ENCODE measurements at places on chromosomes 2 and 18.

GRCh38 chr2:72576459-72576858, 249.4 kb downstream of the EXOC6B start:
- peak; percentile 12 for DNase-seq

DNA sequence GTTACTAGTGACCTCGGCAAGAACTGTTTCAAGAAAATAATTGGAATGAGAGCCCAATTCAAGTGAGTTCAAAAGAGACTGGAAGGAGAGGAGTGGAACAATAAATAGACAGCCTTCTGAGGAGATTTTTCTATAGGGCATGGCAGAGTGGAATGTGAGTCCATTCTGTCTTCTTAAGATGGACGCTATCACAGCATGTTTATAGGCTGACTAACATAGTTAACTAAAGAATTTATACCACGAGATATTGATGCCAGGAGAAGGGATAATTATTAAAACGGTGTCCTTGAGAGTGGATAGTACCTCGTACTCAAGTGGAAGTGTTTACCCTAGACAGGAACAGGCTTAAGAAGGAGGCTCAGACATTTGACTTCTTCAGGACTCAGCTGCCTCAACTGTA, 143.5 kb upstream of the RBBP8 start:
- no peak for DNase-seq

DNA sequence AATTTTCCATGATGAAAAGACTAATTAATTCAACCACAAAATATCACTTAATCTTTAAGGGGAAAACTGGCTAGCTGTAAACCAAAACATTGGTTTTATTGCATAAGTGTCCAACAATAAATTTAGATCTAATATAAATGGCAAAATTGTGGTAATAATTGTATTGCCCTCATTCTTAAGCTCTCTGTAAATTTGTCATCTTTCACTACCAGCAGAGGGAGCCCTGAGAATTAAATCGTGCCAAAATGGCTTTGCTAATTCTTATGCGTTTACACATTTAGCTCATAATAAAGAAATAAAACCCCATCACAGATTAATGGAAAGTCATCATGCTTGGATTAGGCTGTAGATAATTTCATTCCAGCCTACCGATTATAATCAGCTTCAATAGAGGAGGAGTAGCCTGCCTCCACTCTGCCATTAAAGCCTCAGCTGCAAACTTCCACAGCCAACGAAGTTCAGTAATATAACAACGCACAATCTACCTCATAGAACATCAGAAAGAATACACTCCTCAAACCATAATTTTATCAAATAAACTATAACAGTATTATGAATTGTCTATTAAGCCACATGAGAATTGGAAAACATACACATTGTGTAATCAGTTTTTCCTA, 70.0 kb upstream of the ATP5MC3 start:
- DNase-seq: peak; percentile 40

DNA sequence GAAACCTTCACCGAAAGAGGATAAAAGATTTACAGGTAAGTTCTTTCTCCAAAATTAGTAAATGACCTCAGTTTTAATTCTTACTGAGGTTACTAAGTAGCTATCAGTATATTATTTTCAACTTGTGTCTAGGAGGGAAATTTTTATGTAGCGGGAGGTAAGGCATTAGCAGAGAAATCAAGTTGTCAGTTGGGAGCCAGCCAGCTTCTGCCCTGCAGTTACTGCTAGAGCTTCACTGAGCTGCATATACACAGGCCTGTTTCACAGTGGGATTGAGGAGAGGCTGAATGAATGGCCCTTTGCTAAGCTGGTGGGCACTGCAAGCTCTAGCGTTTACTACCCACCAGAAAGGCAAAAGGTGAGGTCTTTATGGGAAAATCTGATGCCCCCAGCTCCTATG, 105.7 kb downstream of the ACAA2 start:
- no peak for DNase-seq

DNA sequence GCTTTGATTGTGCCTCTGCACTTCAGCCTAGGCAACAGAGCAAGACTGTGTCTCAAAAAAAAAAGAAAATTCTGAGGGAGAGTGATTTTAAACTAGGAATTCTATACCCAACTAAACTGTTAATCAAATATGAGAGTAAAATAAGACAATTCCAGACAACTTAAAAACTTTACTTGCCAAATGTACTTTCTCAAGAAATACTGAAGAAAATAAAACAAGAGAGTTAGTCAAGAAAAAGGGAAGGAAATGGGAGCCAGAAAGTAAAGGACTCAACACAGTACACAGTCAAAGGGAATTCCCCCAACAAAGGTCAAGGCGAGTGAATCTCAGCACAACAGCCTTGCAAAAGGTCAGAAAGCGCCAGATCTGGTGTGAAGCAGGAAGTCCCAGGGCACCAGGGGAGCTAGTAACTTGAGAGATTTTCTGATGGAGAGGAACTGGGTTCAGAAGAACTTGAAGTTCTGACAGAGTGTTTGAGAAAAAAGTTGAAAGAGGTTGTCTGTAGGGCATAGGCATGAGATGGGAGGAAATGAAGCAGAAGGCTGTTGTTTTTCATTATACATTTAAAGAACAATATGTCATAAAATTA, 22.6 kb upstream of the TBC1D8 start:
- no peak for DNase-seq

DNA sequence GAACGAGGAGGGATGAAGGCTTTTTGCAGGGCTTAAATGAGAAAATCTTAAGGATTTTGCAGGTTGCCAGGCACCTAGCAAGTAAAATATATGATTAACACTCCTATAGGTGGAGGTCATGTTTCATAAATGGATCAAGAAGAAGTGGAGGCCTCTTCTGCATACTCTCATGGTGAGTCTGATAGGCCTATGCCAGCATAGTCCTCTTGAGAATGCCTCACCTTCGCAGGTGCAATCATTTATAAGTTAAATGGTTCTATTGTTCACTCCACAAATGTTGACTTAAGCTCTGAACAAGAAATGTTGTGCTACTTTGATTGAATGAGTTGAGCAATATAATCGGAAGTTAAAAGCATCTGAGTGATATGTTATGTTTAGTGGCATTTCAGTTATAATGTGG, 12.1 kb downstream of the LRRTM1 start:
- DNase-seq: no peak

DNA sequence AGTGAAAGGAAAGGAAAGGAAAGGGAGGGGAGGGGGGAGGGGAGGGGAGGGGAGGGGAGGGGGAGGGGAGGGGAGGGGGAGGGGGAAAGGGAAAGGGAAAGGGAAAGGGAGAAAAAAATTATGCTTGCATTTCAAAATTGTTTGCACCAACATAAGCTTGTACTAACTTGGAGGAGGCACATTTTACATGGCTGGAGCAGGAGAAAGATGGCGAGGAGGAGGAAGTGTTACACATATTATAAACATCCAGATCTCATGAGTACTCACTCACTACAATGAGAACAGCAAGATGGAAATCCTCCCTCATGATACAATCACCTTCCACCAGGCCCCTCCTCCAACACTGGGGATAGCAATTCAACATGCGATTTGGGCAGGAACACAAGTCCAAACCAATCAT, 660.2 kb upstream of the CDH2 start:
- DNase-seq: no peak

DNA sequence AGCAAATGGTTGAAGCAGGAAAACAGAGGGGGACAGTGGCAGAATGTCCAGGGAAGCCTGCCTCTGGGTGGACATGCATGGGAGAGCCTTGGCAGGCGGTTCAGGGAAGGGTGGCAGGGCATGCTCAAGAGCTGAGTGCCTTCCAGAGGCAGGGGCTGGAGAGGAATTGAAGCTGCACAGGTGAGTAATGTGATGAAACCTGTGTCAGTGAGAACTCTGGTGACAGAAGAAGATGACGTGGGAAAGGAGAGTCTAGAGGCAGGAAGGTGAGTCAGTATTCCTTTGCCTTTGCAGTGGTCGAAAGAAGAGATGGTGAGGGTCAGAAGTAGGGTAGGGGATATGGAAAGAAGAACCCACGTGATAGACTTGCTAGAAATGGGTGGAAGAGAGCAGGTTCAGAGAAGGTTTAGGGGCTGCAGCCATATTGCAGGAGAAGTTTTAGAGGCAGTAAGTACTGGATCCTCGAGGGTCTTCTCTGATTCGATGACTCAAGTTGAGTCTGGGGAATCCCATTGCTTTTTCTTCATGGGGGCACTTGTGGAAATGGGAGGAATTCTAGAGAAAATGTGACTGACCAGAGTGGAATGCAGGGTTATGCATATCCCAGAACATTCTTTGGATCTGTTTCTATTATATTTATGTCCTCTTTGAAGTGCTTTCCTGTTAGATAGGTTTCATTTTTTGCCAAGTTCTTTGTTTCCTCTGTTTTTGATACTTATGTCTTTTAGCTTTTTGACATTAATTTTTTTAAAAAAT, 37.4 kb downstream of the TMEM87B start:
- DNase-seq: peak; percentile 71

DNA sequence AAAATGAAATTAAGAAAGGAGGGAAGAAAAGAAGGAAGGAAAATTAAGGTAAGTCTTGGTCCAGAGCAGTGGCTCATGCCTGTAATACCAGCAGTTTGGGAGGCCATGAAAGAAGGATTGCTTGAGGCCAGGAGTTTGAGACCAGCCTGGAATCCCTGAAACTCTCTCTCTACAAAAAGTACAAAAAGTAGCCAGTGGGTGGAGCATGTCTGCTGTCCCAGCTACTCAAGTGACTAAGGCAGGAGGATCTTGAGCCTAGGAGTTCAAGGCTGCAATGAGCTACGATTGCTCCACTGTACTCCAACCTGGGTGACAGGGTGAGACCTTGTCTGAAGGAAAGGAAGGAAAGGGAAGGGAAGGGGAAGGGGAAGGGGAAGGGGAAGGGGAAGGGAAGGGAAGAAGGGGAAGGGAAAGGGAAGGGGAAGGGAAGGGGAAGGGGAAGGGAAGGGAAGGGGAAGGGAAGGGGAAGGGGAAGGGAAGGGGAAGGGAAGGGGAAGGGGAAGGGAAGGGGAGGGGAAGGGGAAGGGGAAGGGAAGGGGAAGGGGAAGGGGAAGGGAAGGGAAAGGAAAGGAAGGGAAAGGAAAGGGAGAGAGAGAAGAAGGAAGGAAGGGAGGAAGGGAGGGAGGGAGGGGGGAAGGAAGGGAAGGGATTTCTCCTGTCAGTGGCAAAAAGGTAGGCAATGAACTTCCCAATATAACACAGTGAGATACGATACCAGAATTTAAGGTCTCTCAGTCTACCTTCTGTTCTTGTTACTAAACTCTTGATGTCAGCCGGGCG, 412.8 kb downstream of the CMPK2 start:
- DNase-seq: no peak

DNA sequence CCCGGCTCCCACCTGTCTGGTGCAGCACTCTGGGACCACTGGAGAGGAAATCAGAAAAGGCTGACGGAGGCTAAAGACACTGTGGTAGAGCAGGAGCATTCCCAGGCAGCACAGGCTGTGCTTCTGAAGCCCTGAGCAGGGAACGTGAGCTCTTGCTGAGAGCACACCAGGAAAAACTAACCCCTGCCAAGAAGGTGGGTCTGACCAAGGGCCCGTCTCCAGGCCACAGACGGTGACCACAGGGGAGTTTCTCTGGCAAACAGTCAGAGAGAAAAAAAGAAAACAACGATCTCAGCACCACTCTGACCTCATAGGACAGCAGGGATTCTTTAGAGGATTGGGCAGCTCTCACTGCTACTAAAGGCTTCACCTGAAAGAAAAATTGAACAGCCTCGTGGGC, 201.4 kb downstream of the AFF3 start:
- DNase-seq: peak; percentile 30

DNA sequence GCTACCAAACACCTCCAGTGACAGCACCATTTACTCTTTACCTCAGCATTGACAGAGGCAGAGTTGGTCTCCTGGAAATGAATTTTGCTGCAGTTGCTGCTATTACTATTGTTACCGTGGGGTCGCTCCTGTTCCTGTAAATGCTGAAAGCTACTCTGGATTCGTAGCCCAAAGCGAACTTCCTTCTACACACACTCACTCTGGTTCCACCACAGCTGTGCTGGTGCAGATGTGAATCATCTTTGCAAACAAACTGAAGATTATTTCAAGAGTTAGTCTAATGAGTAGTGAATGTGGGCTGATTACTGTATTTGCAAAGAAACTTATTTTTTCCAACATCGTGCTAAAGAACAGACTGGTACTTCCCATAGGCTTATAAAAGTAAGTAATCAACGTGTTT, 304.0 kb downstream of the LPIN1 start:
- DNase-seq: peak; percentile 83

GRCh38 chr2:240297256-240298116, 138.0 kb upstream of the GPC1 start:
- no peak for DNase-seq

DNA sequence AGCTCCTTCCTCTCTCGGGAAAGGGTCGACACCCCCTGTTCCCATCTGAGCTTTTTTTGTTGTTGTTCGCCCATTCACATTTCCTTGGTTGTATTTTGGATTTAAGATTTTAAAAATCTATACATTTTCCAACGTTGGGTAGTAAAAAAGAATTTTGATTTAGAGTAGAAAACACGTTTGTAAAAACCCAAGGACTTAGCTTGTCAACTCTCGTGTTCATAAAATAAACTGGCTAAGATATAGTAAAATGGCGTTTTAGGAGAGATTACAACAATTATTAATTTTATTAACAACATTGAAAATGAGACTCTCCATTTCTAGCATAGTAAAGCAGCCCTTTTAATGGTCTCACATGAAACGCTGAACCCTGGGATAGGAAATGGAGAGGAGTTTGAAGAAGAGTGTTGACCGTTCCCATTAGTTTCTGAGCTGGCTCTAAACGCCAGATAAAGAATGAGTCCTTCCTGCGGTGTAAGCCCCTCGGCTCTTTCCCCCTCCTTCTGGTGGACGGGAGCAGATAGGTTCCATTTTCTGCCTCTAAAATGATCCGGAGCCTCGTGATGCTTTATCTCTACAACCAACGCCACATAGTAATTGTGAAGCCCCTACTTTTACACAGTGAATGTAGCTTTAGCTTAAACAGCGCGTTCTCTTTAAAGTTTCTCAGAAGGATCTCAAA, 24.0 kb upstream of the ZNF516 start:
- DNase-seq: no peak

- DNase-seq: peak; percentile 25
These were observed 136.1 kb downstream of the PARD3B start for GRCh38 chr2:204681412-204681811.

DNA sequence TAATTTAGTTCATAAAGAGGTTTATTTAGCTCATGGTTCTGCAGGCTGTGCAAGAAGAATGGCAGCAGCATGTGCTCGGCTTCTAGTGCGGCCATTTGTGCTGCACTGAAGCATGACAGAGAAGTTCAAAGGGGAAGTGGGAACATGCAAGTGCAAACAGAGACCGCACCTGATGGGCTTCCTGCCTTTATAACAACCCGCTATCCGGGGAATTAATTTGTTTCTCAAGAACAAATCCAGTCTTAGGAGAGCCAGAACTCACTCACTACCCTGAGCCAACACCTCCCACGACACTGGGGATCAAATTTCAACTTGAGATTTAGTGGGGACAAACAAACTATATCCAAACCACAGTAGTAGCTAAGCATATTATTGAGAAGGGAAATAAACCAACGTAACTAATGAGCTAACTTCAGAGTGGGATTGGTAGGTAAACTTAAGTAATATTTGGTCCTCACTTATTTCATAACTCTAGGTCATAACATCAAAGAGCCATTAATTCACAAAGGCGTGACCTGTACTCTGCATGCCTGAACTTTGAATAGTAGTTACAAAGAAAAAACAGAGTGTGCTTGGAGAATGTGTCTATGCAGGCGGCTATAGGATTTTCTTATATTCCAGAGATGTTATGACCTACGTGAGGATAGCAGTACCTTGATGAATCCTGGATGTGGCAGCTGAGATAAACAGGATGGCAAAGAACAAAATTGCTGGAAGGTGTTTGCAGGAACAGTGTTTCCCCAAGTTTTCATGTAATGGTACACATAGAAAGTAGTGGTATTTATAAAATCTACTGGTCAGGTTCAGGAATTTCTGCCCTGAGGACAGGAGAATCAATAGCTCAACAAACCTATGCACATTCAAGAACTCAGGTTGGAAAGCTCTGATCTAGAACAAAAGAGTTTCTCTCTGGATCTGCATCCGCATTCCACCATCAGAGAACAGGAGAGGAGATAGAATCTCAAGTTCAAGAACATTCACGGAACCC, 845.9 kb upstream of the ID2 start:
- DNase-seq: no peak

All from AG10803 (cell line).